Colonic mucosa (tissue), 4 donors: ENCODE measurements at places on chromosomes 7 and 10.
A peak's percentile ranks its signal among the peaks of the same experiment; 100 is the strongest.

DNA sequence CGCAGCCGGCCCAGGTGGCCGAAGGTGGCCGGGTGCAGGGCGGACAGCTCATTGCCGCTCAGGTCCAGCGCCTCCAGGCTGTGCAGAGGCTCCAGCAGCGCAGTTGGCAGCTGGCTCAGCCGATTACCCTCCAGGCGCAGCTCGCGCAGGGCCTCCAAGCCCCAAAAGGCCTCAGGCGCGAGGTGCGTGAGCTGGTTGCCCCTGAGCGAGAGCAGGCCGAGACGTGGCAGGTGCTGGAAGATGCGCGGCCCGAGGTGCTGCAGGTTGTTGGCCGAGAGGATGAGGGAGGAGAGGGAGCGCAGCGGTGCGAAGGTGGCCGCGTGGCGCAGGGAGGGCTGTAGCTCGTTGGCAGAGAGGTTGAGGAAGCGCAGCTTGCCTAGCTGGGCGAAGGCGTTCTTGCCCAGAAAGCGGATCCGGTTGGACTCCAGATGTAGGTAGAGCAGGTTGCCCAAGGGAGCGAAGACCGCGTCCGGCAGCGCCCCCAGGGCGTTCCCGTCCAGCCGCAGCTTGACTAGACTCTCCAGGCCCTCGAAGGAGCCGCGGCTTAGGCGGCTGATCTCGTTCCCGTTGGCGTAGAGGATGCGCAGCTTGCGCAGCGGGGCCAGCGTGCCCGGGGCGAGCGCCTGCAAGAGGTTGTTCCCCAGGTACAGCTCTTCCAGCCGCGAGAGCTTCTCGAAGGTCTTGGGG is 923 bp downstream of the TRIL start:
- DNase-seq = peak; percentile 44

- peak; percentile 30 for DNase-seq
Observed at GRCh38 chr10:110758898-110759297, 112.8 kb upstream of the PDCD4 start.

DNA sequence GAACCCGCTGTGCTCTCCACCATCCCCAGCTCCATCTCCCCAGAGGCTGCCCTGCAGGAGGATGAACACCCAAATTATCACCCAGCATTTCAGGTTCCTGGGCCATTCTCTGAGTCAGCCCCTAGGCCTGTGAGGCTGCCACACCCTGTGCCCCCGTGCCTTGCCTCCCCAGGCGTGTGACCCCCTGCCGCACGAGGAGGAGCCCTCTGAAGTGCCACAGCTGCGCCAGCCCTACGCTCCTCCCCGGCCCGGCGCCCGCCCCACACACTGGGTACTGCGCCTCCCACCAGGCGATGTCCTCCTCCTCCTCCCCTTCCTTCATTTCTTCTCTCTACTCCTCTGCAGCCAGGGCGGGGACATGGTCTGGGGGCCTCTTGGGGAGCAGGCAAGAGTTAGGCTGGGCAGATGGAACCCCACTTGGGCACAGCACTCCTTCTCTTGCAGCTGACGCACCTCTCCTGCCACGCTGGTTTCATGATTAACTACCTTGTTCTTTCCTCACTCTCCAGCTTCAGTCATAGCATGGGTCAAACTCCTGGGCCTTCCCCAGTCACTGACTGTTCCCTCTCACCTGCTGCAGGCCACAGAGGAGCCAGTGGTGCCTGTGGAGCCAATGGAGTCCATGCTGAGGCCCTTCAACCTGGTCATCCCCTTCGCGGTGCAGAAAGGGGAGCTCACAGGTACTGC is 12.7 kb upstream of the ATP6V1F start:
- DNase-seq = no peak

- DNase-seq = no peak
Observed at GRCh38 chr7:52107355-52107754, 790.7 kb upstream of the COBL start.

DNA sequence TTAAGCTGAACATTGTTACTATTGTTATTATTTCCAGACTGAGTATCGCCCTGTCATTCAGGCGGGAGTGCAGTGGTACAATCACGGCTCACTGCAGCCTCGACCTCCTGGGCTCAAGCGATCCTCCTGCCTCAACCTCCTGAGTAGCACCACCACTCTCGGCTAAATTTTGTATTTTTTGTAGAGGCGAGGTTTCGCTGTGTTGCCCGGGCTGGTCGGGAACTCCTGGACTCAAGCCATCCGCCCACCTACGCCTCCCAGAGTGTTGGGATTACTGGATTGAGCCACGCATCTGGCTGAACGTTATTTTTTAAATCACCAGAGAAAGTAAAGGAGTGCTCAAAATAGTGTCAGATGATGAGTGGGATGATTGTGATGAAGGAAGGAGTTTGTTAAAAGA is 1.4 kb upstream of the HNRNPF start:
- DNase-seq = no peak

DNA sequence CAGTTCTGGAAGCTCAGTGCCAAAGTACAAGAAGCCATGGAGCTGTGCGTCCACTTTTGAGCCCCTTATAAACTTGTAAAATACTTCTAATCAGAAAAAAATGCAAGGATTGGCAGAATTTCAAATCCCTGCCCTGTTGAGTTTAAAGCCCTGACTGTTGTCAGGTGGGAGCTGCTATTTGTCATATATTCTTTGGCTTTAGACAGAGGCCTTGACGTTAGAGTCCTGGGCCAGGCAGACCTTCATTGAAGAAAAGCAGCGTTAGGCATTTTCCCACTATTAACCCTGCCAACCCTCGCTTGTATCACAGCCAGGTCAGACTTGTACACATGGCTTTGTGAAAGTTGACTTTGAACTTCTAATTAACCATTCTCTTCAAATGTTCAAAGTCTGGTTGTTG is 155.4 kb downstream of the TWIST1 start:
- DNase-seq = no peak

DNA sequence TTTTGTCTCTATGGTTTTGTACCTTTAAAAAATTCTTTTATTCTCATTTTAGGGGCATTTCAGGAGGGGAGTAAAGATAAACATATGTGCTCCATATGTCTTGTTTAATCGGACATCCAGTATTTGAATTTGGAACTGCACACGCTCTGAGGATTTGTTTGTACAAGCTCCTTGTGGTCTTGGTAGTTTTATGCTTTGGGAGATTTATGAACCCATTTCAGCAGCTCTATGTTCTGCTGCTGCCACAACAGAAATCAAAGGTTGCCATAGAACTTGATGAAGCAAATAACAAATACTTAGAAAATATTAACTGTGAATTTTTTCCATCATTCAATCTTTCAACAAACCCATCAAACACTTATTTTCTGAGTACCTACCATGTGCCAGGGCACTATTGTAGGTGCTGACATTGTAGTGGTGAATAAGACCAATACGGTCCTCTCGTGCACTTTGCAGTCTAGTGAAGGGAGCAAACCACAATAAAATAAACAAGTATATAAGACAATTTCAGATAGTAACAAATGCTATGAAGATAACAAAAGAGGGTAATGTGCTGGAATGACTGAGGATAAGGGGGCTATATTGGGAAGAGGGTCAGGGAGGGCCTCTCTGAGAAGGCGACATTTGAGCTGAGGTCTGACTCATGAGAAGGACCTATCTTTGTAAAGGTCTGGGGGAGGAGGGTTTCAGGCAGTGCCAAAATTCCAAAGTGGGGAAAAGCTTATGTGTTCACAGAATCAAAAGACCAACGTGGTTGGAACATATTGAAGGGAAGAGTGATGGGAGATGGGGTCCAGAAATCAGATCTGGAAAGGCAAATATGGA is 30.4 kb downstream of the MYPN start:
- no peak for DNase-seq

DNA sequence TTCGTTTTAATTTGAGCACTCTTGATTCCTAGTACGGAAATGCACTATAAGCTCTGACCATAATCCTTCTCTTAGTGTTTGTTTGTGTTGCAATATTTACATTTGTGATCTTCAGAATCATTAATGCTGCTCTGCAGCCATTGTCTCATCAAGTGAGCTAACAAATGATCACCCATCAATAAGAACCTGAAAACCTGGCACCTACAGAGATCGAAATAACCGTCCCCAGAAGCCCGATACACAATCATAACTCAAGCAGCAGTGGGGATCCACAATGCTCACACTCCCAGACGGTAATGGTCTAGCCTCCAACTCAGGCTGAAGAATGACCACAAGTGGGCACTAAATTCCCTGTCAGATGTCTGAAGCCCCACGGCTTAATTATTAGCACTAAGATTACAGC is 156.0 kb upstream of the NFE2L3 start:
- DNase-seq = no peak

GRCh38 chr10:77301305-77301730 is 336.3 kb downstream of the KCNMA1 start:
- no peak for DNase-seq

DNA sequence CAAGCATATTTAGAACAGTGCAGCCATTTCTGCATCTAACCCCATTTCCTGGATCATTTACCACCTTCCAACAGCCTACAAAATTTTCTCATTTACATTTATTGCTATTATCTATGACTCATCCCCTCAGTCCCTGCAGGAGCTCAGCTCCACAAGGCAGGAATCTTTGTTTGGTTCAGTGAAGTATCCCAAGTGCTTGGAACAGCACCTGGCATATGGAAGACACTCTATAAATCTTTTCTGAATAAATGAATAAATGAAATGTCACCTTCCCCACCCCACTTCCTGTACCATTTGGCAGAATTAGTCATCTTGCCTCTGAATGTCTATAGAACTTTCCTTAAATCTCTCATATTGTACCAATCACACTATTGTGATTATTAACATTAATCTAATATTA is 110.7 kb downstream of the HIP1 start:
- DNase-seq = no peak

GRCh38 chr7:5495581-5496375 is 72.1 kb upstream of the TNRC18 start:
- DNase-seq = no peak

GRCh38 chr7:3598854-3599253 is 297.8 kb downstream of the SDK1 start:
- no peak for DNase-seq

GRCh38 chr10:104435822-104436221 is 82.2 kb downstream of the CFAP58 start:
- DNase-seq = no peak

DNA sequence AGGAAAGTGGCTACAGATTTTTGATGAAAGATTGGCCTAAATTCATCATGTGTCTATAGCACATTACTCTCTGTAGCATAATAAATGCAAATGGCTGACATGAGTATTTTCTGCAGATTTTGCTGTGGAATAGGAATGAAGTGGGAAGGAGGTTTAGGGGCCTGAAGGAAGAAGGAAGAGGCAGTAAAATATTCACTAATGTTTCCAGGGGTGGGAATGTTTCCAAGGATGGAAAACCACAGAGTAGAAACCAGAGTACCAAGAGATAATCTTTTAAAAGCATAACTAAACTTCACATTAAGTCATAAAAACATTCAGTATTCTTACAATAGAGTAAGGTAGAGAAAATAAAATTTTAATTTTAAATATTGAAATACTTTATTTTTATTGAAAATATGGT is 267.8 kb downstream of the BICC1 start:
- no peak for DNase-seq

- DNase-seq = no peak
Observed at GRCh38 chr10:63077800-63078199, 55.3 kb upstream of the NRBF2 start.

DNA sequence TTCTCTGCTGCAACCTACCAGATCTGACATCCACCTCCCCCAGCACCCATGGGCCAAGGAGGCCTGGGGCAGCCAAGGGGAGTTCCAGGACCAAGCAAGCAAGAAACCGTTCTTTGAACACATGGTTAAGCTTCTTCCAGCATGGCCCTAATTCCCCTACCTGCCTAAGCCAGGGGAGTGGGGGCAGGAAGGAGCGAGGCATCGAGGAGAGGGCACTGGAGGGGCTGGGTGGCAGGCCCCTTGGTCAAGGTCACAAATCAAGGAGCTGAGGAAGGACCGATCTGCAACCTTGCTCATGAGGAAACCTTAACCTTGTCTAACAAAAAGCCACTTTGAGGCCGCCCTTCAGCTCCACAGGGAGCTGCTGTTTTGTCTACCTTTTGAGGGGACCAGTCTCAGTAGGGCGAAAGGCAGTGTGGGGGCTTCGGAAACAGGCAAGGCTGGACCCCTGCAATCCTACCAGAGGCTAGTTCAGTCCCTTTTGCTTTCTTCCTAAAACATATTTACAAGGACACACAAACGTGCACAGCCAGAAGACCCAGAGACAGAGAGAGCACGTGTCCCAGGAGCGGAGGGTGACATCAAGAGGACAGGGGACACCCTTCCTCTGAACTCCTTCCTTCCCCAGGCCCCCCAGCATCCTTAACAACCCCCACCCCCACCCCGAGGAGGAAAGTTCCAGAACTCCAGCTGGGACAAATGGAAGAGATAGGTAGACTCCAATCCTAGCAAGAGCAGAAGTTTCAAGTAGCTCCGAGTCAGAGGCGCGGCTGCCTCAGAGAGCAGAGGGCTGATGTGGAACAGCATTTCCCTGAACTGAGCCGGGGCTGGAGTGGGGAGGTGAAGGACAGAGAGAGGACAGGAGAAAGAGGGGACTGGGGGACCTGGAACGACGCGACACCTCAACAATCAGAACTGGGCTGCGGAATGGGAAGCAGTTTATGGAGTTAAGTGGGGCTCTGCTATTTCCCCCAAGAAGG is 28.2 kb downstream of the SPOCK2 start:
- no peak for DNase-seq

DNA sequence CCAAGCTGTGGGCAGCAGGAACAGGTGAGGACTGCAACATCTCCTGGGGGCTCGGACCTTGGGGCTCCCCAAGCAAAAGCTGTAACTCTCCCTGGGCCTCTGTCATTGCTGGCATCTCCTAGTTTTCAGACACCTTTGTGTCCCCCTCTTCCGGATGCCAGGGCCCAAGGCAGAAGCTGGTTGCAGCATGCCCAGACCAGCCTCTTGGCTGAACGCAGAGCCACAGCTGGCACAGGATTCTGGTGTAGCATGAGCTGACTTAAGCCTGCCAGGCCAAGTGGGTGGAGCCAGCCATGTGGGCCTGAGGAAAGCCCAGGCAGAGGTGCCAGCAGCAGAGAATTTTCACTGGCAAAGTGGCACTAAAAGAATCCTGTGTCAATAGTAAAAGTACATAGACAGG is 43.5 kb downstream of the ZWINT start:
- DNase-seq = no peak

DNA sequence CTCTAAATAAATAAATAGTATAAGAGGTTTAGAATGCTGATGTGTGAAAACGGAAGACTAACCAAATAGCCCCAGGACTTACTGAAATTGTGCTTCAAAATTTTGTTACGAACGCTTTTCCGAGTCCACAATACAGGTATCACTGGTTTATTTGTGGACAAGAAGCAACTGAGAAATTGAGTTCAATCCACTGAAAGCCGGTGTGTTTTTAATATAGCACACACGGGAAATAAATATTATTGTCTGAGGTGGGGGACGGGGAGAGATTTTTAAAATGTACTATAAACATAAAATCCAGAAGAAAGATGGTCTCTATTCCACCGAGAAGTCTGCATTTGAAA is 598 bp downstream of the SLC16A12 start:
- no peak for DNase-seq
